ENCODE measurements at places on chromosomes 1 and 21.

GRCh38 chr1:67788238-67788790 lies 45.0 kb downstream of the GNG12 start:
- DNase-seq, result no peak

DNA sequence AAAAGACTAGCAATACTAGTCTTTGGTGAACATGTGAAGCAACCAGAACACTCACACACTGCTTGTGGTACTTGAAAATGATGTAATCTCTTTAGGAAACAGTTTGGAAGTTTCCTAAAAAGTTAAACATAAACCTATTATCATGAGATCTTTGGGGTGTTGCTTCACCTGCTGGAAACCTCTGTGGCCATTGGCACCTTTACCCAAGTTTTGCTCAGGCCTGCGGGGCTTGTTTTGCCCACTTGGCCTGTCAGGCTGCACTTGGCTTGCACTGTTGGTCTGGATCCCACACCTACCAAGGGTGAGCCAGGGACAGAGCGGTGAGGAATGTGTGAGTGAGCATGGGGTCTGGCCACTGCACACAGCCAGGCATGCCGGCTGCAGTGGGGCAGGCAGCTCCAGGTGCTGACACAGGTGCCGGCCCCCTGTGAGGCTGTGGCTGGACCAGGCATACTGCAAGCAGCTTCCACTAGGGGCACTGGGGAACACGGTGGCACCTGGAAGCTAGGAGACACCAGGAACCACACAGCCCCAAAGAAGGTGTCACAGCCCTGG lies 14.4 kb upstream of the FNBP1L start:
- no peak for DNase-seq

- DNase-seq, result no peak
Observed at GRCh38 chr1:167438171-167439138, 79.9 kb downstream of the CD247 start.

- no peak for DNase-seq
Observed at GRCh38 chr21:26597981-26598380, 24.9 kb upstream of the CYYR1 start.

GRCh38 chr1:10430216-10431069 lies at the start of gene CENPS:
Gene CENPS, plus strand, starts transcription at chr1:10430433. Its CDS starts 85 bp downstream, at chr1:10430518.
- DNase-seq, result peak; percentile 86

Data from stimulated activated CD8-positive, alpha-beta memory T cell treated with anti-CD3 and anti-CD28 coated beads, Interleukin-4, amount 100 ng/mL, for 1 hour (primary cell).